ENCODE measurements at places on chromosomes 12 and 14. TPM values are rescaled to one million over a fixed set of nuclear protein-coding genes. Genes with fewer than 3 reads are reported as not detected.

- no peak for DNase-seq
Observed at GRCh38 chr14:61838661-61839245, 76.5 kb downstream of the SNAPC1 start.

GRCh38 chr14:34614638-34615037 is 15.3 kb downstream of the SNX6 start:
- no peak for DNase-seq

GRCh38 chr12:53424626-53425514 is 1.2 kb downstream of the AMHR2 start:
- no peak for DNase-seq

DNA sequence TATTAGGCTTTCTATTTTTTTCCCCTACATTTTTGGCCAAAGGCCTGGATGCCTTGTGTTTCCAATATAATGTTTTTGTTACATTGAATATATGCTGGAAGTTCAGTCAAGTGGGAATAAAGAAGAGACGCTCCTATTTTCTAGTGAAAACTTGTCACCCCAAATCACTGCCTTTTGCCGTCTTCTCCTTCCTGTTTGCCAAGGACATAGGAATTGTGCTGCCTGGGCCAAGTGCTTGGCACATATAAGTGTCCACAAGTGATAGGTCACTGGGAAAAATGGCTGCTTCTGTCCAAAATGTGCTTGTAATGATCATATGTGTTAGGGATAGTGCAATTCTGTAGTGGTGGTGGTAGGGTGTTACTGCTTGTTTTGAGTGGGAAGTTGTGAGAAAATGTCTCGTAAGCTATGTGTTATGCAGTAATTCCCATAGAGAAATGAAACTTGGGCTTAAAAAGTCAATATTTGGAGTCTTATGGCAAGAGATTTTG is 11.6 kb upstream of the KCNJ8 start:
- DNase-seq, result peak; percentile 19

GRCh38 chr12:118098401-118098800 is 5.4 kb downstream of the VSIG10 start:
- no peak for DNase-seq

DNA sequence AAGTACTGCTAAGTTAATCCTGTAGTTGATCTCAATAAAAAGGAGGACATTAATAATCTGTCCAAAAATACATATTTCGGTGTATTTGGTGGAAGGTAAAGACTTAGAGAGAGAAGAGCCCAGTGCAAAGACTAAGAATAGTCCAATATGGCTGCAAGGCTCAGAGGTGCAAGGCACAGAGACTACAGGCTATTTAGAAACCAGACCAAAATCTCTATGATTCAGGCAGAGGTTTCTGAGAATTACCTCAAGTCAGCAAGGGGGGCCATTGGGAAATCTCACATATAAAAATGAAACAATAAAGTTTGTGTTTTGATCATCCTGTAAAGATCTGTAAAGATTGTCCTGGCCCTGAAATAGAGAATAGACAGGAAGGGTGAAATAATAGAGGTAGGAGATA is 1173.0 kb downstream of the VRK1 start:
- DNase-seq, result no peak

- no peak for DNase-seq
Observed at GRCh38 chr12:15839682-15840081, 42.5 kb upstream of the STRAP start.

DNA sequence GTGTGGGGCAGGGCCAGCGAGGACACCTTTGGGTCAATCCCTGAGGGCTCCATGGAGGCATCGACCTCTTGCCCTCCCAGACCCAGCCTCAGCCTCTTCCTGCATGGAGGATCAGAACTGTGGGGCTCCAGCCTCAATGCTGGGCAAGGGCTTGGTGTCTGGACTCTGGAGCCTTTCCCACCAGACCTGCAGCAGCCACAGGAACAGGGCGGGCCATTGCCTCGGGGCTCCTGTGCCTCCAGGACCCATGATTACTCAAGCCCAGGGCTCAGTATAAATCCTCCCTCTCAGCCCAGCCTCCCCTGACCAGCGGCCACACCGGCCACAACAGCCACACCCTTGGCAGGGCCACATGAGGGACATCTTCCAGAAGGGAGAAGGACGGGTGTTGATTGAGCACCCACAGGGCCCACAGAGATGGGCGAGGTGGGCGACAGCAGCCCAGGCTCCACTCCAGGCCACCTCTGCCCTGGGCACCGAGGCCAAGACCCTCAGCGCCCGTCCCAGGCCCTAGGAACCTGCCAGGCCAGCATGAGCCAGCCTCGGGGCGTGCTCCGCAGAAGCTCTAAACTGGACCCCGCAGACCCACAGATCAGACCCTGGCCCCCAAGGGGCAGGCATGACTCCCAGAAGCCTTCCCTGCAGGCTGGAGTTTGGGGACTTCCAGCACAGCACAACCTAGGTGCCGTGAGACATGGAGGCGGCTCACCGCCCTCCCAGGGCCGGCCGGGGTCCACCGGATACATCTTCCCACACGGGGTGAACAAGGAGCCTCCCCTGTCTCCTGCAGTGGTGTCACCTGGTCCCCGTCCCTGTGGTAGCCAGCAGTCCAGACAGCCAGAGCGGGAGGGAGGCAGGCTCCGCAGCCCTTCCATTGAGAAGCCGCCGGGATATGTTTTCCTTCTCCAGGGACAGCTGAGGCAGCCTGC is 25.1 kb downstream of the NCOR2 start:
- no peak for DNase-seq

- DNase-seq, result no peak
Observed at GRCh38 chr14:72549854-72550253, 344.0 kb downstream of the DPF3 start.

GRCh38 chr12:55727643-55728185 is 1.1 kb downstream of the CD63 start:
- DNase-seq, result peak; percentile 36

APOLD1 gene
- 14.0 TPM for total RNA-seq

REP15 gene
- 1.9 TPM for total RNA-seq

GLIPR1L1 gene
- not detected for total RNA-seq

FOXN4 gene
- 1.9 TPM for total RNA-seq

CARMIL3 gene
- total RNA-seq, result 1.2 TPM

ZFHX2 gene
- total RNA-seq, result 0.96 TPM

RNF212B gene
- not detected for total RNA-seq

PTPRB gene
- 29.4 TPM for total RNA-seq
